Liver (tissue), 10 donors: ENCODE measurements at places on chromosomes 7 and 10.

- no peak for DNase-seq
Measured at GRCh38 chr7:23712368-23713284, 2.6 kb downstream of the STK31 start.

GRCh38 chr10:110802551-110803238 lies 69.0 kb upstream of the PDCD4 start:
- DNase-seq = peak; percentile 52

DNA sequence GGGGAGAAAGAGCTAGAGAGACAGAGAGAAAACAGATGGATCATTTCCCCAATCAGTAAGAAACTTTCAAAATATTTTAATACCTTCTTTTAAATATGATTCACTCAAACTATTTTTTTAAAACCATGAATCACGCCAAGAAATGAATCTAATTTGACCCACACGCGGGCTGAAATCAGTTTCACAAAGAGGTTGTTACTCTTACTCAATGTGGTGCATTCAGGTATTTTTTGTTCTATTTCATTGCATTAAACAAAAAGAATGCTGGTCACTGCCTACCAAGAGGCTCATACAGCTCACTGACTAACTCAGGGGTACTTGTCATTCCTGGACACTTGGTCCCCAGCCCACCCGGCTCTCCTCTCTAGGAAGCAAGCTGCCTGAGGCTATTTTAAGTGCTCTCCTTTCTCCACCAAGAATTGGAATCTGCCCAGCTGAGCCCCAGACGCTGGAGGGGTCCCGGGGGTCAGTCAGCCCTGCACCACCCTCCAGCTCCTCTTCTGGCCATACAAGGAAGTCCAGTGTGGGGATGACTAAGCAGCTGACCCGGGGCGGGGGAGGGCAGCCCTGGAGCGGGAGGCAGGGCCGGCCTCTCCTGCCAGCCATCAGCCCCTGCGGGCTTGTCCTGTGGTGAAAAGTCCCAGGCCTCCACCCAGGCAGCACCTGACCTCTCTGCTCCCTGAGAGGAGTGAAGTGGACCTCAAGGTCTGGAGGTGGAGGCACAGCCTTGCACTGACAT lies 21.7 kb upstream of the PFKP start:
- DNase-seq = no peak

- DNase-seq = no peak
Measured at GRCh38 chr7:46071601-46072000, 150.5 kb upstream of the IGFBP3 start.

- no peak for DNase-seq
Measured at GRCh38 chr10:57664815-57665214, 602.9 kb downstream of the IPMK start.

- DNase-seq = no peak
Measured at GRCh38 chr10:26215396-26215934, 1.1 kb upstream of the GAD2 start.

DNA sequence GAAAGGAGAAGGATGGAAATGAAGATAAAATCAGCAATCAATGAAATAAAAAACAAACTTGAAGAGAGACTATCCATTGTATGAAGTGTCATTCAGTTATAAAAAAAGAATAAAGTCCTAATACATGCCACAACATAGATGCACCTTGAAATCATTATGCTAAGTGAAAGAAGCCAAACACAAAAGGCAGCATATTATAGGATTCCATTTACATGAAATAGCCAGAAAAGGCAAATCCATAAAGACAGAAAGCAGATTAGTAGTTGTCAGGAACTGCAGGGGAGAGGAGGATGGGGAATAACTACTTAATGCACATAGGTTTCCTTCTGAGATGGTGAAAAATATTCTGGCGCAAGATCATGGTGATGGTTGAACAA lies 6.6 kb upstream of the PON1 start:
- DNase-seq = no peak

DNA sequence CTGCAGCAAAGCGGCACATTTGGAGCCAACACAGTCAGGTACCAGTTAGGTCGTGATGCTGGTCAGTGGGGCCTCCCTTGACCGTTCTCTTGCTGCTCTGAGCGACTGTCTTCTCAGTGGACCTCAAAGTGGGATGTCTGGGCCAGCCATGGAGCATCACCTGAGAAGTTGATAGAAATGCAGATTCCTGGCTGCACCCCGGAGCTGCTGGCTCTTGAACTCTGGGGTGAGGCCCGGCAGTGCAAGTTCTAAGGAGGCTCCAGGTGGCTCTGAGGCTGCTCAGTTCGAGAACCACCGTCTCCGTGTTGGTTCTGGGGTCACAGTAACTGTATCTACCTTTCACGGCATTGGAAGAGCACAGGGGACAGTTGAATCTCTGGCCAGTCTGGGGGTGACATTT lies 147.5 kb downstream of the WDR37 start:
- no peak for DNase-seq

- no peak for DNase-seq
Measured at GRCh38 chr10:30169342-30169741, 110.0 kb upstream of the JCAD start.

- DNase-seq = no peak
Measured at GRCh38 chr7:106273009-106273668, 11.6 kb downstream of the NAMPT start.

GRCh38 chr7:34322841-34323240 lies 335.2 kb upstream of the NPSR1 start:
- no peak for DNase-seq

DNA sequence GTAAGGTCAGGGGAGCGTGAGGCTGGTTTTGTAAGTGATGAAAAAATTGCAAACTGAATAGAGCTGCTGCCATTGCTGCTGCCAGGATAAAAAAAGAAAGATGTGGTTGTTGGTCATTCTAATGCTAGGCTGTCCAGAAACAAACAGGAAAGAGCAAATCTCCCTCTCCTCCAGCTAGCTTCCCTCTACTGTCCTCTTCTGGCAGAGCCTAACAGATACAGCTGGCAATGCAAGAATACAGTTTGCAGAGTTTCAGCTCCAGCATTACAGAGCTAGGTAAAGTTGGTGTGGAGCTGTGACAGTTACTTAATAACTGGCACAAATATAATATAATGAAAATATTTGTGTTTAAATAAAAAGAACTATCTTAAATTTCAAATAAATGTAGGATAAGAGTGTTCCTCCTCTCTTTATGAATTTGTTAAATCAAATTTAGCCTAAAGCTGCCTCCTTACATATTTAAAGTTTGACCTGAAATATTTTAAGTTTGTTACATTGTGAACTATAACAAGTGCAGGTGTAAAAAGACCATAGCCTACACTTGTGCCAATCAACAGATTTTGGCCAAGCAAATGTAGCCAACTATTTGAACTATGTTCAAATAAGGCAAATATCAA lies 407.7 kb downstream of the SH2D4B start:
- no peak for DNase-seq

- no peak for DNase-seq
Measured at GRCh38 chr7:128796327-128796726, 4.6 kb downstream of the CCDC136 start.

- DNase-seq = peak; percentile 59
Measured at GRCh38 chr7:108146070-108146842, 16.1 kb upstream of the LAMB4 start.

DNA sequence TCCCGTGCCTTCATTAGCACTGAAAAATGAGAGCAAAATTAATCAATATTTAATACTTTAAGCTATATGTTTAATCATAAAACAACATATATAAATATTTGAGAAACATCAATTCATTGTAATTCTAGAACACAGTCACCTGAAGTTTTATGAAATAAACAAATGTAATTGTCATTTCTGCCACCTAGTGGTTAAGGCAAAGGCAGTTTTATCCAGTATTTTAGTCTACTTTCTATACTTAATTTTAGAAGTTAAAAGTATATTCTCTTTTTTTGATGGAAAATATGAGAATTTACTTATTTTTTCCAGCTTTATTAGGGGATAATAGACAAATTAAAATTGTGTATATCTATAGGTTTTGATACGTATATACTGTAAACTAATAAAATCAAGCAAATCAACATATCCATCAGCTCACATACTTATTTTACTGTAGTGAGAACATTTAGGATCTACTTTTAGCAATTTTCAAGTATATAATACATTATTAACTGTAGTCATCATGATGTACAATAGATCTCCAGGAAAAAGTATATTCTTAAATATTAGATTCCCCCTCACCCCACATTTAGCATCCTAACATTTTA lies 16.9 kb downstream of the PCGF6 start:
- DNase-seq = no peak

DNA sequence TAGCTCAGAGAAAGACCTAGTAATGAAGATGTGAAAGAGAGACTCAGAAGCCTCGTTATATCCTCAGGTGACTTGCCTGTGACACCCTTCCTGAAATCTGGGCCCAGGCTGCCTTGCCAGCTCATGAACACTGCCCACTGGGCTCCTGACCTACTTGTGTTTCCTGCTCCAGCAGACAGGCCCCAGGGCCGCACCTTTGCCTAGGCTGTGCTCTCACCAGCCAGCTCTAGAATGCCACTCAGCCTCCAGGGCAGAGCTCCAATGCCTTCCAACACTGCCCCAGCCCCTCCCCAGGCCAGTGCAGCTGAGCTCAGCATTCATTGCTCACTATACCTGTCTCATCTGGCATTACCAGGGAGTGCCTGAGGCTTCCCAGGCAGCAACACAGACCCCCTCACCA lies 94.3 kb downstream of the DLG5 start:
- DNase-seq = no peak

DNA sequence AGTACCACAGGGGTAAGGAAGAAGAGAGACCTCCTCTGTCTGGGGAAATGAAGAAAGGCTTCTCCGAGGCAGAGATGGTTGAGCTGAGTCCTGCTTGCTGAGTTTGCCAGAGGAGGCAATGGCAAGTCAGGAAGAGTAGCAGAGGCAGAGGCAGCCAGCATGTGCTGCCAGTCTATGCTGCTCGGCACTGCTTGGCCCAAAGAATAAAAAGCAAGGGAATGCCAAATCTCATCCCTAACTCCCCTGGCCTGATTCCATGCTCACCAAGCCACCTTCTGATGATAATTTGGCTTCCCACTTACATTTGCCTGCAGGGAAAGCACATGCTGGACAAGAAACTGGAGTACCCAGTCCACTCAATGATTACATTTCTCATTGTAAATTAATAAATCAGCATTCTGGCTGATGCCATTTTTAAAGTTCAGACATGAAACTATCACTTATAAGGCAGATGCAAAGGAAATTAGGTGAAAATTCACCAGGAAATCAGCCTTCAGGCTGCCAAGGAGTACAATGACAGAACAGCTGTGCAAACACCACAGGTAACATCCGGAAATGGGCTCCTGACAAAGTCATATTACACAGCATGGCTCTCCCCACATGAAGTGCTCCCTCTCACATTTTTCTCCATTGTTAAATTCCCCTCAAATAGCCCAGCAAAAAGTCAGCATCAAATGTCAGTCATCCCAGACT lies 245.9 kb downstream of the MTERF1 start:
- no peak for DNase-seq

- DNase-seq = no peak
Measured at GRCh38 chr10:61749291-61749690, 86.6 kb downstream of the CABCOCO1 start.

DNA sequence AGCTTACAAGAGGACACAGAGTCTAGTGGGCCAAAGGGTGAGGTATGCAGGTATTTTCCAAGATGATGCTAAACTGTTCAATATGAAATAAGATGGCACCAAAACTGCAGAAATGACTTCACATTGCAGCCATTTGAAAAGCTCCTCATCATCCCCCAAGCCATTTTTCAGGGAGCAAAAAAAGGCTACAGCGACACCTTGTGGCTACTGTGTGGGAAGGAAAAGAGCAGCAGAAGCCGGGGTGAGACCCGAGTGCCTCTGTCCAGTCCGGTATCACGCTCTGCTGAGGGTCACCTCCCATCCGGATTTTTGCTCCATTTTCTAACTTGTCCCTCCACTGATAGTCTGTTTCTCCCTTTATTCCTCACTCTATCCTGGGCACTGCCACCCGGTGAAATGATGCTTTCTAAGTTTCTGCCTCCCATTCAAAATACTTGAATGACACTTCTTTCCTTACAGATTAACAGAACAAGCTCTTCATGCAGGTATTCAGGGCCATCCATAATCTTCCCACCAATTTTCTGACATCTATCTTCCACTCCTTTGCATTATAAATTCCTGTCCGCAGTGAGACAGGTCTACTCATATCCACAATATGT lies 220.2 kb downstream of the DGKI start:
- DNase-seq = peak; percentile 56

GRCh38 chr10:21488246-21488956 lies 37.1 kb downstream of the SKIDA1 start:
- no peak for DNase-seq

- no peak for DNase-seq
Measured at GRCh38 chr7:120799813-120800475, 58.0 kb downstream of the TSPAN12 start.

- DNase-seq = no peak
Measured at GRCh38 chr10:12699258-12699700, 302.2 kb downstream of the CCDC3 start.

DNA sequence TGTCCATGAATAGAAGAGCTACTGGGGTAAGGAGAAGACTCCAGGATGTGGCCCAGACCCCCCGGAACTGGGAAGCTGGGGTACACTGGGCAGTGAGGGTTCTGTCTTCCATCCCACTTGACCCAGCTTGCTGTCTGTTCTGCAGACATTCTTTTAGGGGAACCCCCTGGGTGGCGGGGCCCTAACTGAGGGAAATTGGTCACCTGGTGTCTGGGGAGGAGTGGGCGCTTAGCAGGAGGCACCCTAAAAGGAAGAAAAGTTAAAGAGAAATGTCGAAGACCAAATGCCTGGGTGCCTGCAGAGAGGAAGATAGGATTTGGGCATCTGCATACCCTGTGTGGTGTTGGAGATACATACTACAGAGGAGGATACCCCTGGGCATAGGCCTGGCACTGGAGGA lies 1.0 kb downstream of the AP1S1 start:
- no peak for DNase-seq

GRCh38 chr7:98352621-98353020 lies 48.3 kb downstream of the BAIAP2L1 start:
- no peak for DNase-seq

DNA sequence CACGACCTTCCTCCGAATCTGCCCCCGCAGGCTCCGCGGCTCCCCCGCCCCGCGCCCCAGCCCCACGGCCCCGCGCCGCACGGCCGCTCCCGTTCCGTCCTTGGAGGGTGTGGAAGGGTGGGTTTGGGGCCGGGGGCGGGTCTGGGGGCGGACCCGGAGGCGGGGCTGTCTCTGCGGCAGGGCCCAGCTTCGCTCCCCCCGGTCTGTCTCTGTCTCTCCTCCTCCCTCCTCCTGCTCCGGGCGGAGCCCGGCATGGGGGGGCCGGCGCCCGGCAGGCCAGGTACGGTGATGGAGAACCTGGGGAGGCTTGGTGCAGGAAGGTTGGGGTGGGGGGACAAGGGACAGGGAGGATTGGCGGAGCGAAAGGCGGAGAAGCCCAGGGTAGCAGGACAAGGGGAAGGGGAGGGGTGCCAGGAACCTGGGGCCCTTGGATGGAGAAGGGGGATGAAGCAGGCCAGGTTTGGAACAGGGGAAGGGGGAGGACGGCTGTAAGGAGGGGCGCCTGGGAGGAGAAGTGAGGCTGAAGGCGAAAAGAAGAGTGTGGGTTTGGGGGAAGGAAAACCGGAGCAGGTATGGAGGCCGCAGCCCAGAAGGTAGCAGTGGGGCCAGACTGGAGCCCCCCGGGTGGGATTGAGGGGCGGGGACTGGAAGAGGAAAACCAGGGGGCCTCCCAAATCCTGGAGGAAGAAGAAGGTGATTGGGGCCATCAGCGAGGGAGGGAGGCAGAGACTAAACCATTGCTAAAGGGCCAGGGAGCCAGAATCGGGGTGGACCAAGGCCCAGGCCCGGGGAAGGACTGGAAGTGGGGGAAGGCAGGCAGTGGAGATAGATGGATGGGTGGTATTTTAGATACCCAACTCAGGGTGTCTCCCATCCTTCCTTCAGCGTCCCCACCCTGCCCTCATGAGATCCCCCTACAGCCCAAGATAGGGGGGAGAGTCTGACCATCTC lies at the start of gene NYAP1:
Gene NYAP1, plus strand, starts transcription at position 206 of the 951 bp plus-strand sequence. CDS start 1,385 bp downstream, outside the sequence.
- DNase-seq = peak; percentile 78
